ENCODE measurements at places on chromosomes 4 and X.
A peak's percentile ranks its signal among the peaks of the same experiment; 100 is the strongest.

DNA sequence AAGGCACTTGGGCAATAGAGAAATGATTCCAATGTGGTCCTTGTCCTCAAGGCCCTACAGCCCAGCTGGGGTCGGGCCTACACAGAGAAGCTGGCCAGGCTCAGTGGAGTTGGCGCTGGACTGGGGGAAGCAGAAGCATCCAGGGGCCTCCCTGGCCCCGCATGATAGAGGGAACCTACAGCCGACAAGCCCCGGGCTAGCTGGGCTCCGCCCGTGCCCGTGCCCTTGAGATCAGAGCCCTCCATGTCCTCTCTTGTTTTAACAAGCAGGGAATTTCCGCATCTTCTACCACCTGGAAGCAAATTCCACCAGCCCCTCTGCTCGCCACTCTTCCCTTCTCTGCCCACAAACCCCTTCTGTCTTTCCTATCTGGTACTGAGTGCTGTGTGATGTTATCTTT, 31.6 kb downstream of the CYTL1 start:
- DNase-seq: no peak

DNA sequence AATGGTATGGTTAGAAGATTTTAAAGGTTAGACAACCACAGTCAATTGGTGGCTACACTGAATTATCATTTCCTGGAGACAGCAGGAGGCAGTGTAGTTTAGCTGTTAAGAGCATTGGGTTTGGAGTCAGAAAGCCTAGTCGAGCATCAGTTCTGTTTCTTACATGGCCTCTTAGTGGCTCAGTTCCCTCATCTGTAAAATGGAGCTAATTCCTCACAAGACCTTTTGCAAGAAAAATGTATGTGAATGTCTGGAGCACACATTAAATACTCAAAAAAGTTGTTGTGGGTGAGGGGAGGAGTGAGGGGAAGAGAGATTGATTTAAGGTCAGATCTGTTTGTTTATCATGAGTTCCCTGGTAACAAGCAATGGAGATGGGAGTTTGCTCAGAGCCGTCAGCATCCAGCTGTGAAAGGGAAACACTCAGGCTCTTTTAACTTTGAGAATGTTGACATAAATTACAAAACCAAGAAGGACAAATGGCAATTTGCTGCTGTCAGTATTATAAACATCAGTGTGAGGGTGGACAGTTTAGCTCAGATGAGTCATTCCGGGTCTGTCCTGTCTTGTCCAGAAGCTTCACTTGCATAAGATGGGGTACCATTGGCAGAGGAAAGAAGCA, 98.2 kb upstream of the PGRMC2 start:
- peak; percentile 12 for DNase-seq

- no peak for DNase-seq
Measured at GRCh38 chr4:18369561-18369960, 348.0 kb upstream of the LCORL start.

- DNase-seq: no peak
Measured at GRCh38 chrX:107726816-107727534, 48.6 kb downstream of the TSC22D3 start.

DNA sequence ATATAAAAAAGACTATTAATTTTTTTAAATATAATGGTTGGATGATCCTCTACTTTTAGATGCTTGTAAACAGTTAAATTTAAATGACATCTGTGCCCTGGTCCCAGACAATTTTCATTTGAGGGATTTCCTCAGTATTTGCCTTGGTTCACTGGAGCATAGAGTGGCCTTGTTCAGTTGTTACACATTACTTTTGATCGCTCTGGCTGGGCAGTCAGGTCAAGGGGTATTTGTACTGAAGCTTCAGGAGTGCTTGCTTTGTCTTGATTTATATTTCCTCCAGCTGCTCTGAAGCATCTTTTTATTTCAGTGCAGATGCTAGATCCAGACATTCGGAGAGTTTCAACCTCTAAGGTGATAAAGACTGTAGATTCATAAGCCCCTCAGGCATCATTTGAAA, 50.0 kb downstream of the COMMD8 start:
- DNase-seq: no peak

GRCh38 chr4:110483516-110483915, 7.6 kb downstream of the ENPEP start:
- DNase-seq: no peak

DNA sequence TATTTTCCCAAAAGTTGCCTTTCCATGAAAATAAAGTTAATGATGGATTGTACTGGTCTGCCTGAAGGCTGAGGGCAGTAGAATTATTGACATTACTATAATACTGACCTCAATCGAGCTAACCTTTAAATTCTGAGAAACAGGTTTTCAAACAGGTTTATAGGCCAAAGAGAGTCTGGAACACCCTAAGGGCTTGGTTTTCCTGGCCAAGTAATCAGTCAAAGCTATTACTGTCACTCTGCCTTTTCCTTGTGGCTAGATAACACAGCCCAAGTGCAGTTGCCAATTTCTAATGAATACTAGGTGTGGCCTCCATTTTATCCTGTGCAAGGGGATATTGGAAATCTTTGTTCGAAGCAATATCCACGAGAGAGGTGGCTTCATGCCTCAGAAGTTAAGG, 75.2 kb downstream of the INTS12 start:
- no peak for DNase-seq

DNA sequence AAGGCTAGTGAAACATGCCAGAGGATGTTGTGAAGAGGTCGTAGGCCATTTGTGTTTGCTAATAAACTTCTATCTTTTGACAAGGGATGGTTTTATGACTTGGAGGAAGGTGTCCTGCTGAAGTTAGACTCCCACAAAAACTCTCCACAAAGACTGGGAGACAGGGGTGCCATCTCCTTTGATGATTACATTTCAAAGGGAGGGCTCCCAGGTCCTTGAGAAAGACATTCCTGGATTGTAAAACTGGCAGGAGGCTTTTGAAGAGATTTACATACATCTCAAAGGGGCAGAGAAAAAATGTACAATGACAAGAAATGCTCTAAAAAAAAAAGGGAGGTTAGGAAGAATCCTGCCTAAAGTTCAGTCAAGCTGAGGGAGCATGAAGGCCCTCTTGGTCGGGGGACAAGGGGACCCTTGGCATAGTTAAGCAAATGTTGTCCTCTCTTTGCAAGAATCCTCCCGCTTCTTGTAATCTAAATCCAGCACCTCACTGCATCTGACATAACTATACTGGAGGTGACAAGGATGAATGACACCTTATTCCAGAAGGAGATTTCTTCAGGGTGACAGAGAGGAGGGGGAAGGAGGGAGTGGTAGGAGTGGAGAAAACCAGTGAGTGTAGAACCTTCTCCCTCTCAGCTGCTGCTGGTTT, 41.1 kb upstream of the MGST2 start:
- DNase-seq: no peak

DNA sequence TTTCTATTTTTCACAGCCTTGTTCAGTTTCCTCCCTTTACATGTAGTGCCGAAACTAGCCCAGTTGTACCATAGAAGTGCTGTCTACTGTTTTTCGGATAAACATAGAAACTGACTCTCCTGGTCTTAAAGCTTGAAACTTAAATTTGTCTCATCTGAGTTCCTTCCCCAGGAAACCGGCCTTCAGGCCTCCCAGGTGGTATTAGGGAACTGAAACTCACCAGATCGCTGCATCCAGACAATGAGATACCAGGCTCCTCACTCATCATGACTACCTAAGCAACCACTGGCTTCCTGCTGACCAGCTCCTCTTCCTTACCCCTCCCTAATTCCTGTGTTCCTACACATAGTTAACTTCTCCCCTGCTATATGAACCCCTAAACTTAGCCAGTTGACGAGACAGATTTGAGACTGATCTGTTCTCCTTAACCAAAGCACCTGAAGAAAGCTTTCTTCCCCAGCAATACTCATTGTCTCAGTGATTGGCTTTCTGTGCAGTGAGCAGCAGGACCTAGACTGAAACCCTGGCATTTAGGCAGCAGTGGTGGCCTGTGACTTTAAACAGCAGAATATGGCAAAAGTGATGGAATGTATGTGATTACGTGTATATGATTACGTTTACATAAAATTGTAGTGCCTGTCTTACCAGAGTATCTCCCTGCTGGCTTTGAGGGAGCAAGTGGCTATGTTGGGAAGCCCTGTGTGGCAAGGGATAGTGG, 959.1 kb upstream of the LCORL start:
- DNase-seq: no peak

All from hepatic stellate cell (primary cell).